ENCODE measurements at places on chromosomes 2 and 18.
A peak's percentile ranks its signal among the peaks of the same experiment; 100 is the strongest.

- DNase-seq = no peak
Observed at GRCh38 chr2:240519396-240520129, 38.2 kb downstream of the ANKMY1 start.

GRCh38 chr2:238817382-238817781 is 30.5 kb upstream of the TWIST2 start:
- no peak for DNase-seq

DNA sequence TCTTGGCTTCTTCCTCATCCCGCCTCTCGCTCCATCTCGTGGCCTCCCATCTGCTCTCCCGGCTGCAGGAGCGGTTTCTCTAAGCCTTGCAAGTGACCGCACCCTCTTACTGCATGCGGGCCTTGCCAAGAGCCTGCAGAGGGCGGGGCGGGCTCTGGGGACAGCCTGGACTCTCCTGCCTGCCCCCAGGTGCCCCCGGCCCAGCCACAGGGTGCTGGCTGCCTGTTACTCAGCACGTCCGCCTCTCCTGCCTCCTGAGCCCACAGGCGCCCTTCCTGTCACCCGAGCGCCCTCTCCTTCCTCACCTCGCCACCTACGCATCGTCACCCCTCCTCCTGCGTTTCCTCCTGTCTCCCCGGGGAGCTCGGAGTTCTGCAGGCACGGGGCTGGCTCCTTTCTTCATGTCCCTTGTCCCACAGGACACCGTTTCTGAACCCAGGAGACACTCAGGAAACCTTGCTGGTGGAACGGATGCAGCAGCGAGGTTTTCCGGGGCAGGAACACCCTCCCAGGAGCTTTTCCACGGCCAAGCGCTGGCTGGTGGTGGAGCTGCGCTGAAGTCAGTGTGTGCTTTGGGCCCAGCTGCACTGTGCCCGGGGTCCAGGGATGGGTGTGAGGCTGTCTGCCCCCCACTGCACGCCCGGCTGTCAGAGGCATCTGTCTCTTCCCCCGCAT is 28.5 kb downstream of the HPCAL1 start:
- DNase-seq = no peak

DNA sequence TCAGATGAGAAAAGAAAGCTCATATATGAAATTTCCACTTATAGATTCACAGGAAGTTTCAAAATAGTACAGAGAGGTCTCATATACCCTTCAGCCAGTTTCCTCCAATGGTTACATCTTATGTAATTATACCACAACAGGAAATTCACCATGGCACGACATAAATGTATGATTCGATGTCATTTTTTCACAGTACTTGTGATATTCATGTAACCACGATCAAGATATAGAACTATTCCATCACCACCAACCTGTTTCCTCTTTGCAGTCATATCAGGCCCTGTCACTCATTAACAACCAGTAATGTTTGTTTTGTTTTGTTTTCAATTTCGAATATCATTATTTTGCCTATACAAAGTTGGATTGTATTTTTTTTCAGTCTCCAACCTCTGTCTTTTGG is 314.3 kb upstream of the POU3F3 start:
- no peak for DNase-seq

GRCh38 chr2:27080140-27080469 is 1.7 kb downstream of the EMILIN1 start:
- DNase-seq = no peak

- DNase-seq = peak; percentile 14
Observed at GRCh38 chr2:9018534-9018933, 15.1 kb upstream of the MBOAT2 start.

DNA sequence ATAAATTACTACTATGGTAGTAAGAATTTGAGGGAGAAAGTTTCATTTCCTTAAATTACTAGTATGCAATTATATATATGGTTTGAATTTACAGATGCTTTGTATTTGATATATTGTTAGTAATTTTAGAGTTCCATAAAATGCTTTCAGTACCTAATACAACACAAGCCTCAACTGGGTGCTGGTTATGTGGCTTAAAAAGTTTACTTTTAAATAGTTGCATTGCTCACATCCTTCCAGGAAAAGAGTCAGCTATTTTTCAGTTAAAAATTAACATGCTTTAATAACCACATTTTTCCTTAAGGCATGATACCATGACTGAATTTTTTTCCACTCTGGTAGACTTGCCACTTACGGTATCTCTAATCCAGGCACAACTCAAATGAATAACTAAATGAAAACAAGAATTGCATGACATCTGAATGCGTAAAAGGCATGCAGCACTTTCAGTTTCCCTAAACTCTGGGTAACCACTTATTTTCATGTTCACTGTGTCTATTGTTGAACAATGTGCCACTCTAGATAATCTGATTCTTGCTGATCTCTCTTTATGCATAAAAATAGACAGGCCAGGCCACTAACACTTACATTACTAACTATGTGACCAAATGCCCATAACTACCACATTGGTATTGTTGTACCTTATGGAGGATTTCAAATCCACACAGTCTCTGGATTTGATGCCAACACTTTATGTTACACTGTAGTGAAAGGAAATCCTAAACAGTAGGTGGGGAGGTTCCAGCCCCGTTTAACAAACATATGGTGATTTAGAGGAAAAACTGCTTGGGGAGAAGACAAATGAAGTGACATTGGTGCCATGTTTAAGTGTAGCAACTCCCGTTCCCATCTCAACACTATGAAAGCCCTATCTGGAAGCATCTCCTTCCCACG is 35.5 kb upstream of the SLC35F5 start:
- peak; percentile 17 for DNase-seq

- no peak for DNase-seq
Observed at GRCh38 chr2:112640800-112641675, 4.7 kb upstream of the SLC20A1 start.

GRCh38 chr2:65655000-65655399 is 222.6 kb upstream of the SPRED2 start:
- DNase-seq = no peak

DNA sequence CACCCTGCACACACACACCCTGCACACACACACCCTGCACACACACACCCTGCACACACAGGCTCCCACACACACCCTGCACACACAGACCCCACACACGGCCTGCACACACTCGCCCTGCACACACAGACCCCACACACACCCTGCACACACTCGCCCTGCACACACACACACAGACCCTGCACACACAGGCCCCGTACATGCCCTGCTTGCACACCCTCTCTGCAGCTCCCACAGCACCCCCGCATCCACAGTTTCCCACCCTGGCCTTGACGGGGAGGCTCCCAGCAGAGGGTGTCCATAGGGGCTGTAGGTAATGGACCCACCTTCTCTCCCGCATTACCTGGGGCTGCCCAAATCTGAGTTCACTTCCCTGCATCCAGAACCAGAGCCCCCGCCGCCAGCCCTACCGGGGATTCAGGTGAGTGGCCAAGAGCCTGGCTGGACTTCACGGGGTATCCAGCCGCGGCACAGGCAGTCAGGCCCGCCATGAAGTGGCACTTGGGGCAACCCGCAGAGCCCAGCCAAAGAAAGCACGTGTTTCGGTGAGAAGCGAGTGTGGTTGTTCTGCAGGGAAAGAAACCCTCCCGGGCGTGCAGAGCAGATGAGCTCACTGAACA is 88.6 kb upstream of the GPC1 start:
- DNase-seq = no peak

- DNase-seq = peak; percentile 25
Observed at GRCh38 chr2:54677476-54678265, 45.8 kb upstream of the EML6 start.

DNA sequence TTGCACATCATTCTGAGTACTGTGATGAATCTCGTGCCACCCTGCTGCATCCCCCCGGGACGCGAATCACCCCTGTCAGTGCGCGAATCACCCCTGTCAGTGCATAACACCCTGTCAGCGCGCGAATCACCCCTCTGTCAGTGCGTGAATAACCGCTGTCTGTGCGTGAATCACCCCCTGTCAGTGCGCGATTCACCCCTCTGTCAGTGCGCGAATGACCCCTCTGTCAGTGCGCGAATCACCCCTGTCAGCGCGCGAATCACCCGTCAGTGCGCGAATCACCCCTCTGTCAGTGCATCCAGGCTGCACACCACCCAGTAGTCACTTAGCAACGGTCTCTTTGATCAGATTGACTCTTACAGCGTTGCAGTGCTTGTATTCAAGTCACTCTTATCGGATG is 134.4 kb upstream of the TPO start:
- no peak for DNase-seq

- no peak for DNase-seq
Observed at GRCh38 chr18:34752056-34752455, 42.0 kb downstream of the DTNA start.

GRCh38 chr2:42953216-42953615 is 160.8 kb upstream of the HAAO start:
- no peak for DNase-seq

- DNase-seq = no peak
Observed at GRCh38 chr2:121721926-121722325, 14.7 kb downstream of the NIFK start.

- peak; percentile 73 for DNase-seq
Observed at GRCh38 chr18:47754311-47755101, 176.0 kb downstream of the SMAD2 start.

DNA sequence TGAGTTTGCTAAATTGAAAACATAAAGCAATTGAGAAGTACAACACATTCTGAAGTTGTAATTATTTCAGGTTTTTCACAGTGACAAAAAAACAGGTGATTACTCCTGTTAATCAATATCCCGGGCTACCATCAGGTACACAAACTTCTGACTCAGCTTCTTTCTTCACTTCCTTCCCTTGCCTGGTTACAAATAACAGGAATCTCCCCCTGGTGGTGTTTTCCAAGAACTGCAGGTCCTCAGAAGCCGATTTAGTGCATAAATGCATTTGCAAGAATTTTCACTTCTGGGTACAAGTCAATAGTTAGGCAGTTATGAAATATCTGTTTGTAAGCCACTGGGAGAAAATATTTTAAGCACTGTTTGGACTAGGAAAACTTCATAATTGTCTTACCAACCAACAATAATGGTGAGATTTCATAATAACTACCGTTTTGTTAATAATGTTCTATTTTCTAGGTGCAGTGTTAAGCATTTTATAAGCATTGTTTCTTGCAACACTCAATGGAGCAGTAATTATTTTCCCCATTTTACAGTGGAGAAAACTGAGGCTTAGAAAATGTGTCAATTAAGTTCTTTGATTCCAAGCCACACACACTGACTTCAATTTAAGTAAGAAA is 12.4 kb upstream of the GMCL1 start:
- peak; percentile 86 for DNase-seq

- DNase-seq = no peak
Observed at GRCh38 chr2:24893934-24894333, 26.1 kb downstream of the ADCY3 start.

DNA sequence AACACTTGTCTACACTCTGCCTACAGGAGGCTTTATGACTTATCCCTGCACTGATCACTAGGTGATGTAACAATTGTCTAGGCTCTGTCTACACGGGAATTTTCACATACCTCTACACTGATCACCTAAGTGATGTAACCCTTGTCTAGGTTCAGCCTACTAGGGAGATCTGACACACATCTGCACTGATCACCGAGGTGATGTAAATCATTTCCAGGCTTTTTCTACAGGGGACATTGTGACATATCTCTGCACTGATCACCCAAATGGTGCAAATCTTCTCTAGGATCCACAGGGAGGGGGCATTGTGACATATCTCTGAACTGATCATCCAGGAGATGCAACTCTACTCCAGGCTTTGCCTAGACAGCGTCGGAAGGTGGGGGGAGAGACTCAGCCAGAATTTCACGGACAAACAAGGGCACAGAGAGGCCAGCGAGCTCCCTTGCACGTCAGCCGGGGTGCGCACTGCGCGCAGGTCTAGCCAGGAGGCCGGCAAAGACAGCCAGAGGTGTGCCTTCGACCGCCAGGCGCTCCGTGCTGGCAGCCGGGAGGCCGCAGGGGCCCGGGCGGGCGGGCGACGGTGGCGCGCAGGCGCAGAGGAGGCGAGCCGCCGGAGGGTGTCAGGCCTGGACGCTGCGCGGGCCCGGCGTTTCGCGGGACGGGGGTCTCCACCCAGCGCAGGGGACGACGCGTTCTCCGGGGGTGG is 46.9 kb upstream of the USP14 start:
- DNase-seq = peak; percentile 93

- DNase-seq = peak; percentile 38
Observed at GRCh38 chr2:177551989-177552421, 159.4 kb downstream of the AGPS start.

DNA sequence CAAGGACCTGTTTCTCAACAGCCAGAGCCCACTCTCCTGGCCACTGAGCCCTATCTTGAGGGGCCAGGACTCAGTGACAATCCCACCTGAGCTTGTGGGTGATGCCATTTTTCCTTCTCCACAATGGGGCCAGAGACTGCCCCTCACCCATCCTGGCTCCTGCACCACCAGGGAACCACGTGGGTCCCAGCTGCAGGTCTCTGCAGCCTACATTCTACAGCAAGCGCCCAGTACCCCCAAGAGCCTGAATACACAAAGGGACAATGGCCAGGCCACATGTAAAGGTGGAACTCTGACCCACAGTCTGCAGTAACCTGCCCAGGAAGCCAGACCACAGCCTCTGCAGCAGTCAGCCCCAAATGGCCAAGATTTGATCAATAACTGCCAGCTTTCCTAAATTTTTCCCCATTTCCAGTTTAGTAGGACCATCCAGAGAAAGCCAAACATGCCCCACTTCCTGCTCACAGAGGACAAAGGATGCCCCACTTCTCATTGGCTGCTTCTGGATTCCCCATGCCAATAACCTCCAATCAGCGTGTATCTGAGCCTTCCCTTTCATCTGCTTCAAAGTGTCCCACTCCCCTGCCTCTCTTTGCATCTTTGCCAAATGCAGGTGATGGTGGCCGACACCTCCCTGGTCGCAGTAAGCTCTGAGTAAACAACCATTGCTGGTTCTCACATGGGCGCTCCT is 19.1 kb downstream of the HS1BP3 start:
- DNase-seq = no peak

DNA sequence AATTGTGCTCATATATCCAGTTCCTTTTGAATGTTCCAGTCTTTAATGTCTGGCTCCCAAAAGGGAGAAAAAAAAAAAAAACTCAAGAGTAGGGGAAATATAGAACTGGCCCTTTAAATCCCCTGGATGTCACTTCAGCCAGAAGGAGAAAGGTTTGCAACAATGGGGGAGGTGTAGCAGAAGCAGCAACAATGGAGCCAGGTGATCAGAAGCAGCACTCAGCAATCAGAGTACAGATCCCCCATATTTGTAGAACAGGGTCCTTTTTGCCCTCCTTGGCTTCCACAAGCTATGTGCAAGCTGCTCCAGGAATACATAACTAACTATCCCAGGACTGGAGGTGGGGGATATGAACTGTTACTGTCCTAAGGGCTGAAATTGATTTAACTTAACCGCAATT is 25.8 kb upstream of the ZNF397 start:
- DNase-seq = no peak

DNA sequence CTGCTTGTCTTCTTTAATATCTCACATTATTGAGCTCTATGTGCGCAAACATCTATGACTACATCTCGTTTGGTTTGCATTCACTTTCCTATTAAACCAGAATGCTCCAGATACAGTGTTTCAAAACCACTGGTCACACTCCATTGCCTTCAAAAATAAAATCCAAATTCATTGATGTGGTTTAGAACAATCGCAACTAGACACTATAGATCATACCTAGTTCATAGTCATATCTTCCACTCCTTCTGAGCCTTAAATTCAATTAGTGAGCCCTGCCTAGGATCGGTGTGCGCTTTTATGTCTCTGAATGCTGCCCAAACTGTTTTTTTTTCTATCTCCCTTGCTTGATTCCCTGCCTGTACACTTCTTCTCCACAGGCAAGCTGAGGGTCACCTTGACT is 238.5 kb upstream of the RGPD4 start:
- DNase-seq = no peak

GRCh38 chr18:12359515-12359927 is 17.5 kb downstream of the AFG3L2 start:
- DNase-seq = no peak

Data from RPMI8226 (cell line).